SK-N-SH treated with all-trans-retinoic acid at 6 μM for 48 hours (cell line): ENCODE measurements at places on chromosomes 3 and 15.

DNA sequence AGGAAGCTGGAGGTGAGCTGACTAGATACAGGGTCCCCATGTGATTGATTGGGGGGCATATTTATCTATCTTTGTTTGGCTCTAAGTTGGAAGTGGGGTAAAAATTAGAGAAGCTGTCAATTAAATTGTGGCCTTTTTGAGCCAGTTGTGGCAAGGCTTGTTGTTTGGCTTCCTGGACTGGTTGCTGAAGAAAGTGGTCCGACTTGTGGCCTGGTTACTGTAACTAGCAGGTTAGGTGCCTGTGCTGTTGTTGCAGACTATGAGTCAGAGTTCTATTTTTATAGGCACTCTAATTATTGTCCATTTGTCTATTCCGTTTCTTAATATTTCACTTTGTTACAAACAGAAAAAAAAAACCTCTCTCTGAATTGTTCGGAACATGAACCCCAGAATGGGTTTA lies 129.1 kb upstream of the CNTN6 start:
- ATAC-seq = no peak

DNA sequence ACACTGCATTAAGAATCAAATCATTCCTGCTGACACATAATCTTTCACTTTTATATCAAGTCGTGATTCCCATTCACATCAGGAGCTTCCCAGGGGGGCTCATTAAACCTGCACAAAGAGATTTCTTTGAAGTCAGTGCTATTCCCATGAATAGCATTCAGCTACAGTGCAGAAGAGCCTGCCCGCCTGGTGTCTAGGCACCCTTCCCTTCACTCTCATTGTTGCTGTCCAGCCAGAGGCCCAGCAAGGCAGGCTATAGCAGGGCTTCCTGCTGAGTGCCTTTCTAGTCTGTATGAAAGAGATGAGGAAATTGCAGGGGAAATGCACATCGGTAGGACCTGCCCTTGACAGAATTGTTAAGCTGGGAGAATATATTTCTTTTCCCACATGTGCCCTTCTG lies 4.5 kb upstream of the GJD2 start:
- no peak for ATAC-seq

DNA sequence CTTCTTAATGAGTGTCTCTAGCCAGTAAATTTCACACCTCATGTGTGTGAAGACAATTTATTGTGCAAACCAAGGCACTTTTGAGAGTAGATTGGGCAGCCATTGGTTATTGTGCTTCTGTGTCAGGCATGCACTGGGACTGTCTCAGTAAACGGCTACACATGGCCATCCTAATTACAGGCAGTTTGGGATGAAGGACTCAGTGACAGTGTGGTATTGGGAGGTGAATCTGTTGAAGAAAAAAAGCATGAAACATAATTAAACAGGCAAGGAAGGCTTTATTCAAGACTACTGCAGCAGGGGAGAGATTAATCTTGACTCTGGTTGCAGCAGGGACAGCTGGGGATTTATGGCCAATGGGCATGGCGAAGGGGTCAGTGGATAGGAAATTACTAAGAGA lies 57.8 kb upstream of the NUDT16 start:
- no peak for ATAC-seq

GRCh38 chr3:147380387-147380951 lies 25.9 kb downstream of the ZIC4 start:
- ATAC-seq = no peak

DNA sequence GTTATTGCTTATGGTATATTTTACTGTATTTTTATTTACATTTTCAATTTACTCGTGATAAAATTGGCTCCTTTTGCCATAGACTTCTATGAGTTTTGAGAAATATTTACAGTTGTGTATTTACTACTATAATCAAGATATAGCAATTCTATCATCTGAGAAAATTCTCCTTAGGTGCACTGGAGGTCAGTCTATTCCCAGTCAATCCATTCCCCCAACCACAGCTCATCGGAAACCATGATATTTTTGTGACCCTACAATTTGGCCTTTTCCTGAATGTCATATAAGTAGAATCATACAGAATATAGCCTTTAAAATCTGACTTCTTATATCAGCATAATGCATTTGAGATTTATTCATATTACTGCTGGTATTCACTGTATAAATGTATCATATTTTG lies 114.7 kb upstream of the LRTM1 start:
- peak; percentile 76; the same call in 2 of the 3 replicates for ATAC-seq

GRCh38 chr3:122589297-122589696 lies 11.8 kb downstream of the PARP15 start:
- ATAC-seq = no peak

DNA sequence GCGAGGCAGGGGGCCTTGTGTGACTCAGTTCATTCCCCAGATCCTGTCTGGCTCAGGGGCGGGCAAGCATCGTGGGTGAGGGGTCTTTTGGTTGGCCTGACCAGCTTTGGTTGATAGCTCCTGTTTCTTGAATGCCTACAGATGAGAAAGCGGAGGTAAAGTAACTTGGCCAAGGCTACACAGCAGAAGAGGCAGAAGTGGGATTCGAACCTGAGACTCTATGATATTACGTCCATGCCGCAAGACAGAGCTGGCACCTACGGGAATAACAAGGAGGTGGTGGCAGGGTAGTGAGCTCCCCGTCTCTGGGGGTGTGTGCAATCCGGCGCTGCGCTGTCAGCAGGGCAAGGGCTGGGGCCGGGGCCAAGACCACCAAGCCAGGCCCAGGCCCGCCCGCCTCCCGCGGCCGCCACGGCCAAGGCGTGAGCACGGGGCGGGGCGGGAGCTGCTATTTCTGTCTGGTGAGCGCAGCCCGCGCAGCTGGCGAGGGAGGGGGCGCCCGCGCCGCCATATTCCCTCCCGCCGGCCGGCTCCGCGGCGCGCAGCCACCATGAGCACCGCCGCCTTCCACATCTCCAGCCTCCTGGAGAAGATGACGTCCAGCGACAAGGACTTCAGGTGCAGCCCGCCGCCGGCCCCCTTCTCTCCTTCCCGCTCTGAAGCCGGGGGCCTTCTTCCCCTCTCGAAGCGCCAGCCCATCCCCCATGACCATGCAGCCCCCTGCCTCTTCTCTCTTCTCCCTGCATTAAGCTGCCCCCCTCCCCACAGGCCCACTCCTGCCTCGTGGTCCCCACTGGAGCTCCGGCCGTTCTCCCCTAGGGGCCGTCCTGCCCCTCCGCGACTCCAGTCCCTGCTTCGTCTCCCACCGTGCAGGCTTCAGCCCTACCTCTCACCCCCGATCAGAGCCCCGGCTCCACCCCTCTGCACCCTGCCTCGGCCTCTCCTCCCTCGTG lies at the start of gene CAND2:
Gene CAND2, plus strand, starts transcription at position 510 of the 953 bp plus-strand sequence. Its CDS starts 41 bp downstream, at position 551.
- peak; percentile 91 for ATAC-seq

DNA sequence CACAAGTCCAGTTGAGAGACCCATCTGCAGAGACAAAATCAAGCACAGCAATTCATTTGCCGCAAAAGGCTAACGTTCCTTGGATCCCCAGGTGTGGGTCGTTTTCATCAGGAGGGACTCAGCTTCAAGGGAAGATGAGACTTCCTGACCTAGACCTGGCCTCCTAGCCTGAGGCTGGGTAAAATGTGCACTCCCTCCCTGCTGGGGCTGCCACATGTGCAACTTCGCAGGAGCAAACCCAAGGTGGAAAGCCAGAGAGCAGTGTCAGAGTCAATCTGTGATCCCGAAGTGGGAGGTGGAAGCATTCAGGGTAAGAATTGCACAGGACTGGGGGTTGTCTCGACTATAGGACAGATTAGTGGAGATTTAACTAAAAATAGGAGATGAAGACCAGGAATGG lies 164.7 kb upstream of the UMPS start:
- ATAC-seq = no peak

GRCh38 chr3:43266451-43266850 lies 19.9 kb upstream of the SNRK start:
- ATAC-seq = no peak

- ATAC-seq = no peak
These were observed 36.0 kb downstream of the RFX7 start for GRCh38 chr15:56207711-56208110.

GRCh38 chr3:177234121-177234520 lies 36.8 kb upstream of the TBL1XR1 start:
- no peak for ATAC-seq

- no peak for ATAC-seq
These were observed 706.9 kb downstream of the TBL1XR1 start for GRCh38 chr3:176490357-176490756.

DNA sequence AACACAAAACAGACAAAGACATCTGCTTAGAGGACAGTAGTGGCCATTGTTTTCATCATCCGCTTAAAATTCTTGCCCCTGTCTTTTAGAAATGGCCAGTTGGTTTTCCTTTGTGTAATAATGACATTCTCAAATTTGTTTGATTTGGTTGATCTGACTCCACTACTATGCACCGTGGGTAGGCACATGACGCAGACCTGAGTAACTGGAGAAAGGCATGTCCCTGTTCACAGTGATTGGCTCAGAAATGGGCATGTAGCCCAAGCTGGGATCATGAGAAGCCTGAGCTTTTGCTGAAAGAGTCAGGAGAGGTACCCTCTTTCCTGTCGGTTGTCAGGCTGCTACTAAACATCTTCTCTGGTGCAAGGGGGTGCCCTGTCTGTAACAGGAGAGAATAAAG lies 36.6 kb upstream of the MAGI1 start:
- ATAC-seq = peak; percentile 65
